ENCODE measurements at places on chromosomes 3 and 15.

- no peak for DNase-seq
Measured at GRCh38 chr3:98650971-98651779, 57.8 kb upstream of the CPOX start.

- no peak for DNase-seq
Measured at GRCh38 chr3:123688241-123688747, 103.4 kb upstream of the HACD2 start.

DNA sequence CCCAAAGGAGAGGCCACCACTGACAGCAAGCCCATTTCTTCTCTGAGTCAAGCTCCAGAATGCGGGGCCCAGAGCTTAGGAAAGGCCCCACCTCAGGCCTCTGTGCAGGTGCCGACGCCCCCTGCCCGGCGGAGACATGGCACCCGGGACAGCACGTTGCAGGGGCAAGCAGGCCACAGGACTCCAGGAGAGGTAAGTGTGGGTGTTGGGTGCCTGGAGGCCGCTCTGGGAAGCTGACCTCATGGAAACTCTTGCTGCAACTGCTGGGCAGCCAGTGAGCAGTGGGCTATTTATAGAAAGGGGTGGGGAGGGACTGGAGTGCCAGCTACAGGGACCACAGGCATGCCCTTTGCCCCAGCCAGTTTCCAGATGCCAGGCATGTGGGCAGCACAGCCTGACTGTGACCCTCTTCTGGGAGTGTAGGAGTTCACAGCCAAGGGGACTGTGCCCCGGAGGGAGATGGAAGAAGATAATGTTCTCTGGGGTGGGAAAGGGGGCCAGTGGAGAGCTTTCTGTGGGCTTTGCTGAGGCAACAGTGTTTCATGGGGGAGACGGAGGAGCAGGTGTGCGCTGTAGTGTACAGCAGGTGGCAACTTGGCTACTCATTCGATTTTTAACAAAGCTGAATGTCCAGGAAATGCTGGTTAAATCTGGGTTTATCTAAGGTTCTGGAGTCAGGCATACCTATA lies 23.7 kb downstream of the ALPK3 start:
- no peak for DNase-seq

DNA sequence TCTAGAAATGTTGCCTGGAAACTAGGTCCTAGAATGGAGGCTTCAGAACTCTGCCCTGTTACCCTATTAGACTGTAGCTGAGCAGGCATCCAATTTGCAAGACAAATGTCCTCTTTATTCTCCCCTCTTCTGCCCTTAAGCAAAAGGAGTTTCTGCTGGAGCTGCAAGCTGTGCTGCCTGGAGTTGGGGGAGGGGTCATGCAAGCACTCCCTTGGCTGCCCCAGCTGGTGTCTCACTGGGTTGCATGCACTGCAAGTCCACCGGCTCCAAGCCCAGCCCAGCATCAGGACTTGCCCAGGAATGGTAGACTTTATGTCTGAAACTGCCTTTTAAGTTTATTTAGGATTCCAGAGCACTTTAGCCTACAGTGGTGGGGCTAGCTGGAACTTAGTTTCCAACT lies 15.7 kb upstream of the RBP2 start:
- DNase-seq: no peak

DNA sequence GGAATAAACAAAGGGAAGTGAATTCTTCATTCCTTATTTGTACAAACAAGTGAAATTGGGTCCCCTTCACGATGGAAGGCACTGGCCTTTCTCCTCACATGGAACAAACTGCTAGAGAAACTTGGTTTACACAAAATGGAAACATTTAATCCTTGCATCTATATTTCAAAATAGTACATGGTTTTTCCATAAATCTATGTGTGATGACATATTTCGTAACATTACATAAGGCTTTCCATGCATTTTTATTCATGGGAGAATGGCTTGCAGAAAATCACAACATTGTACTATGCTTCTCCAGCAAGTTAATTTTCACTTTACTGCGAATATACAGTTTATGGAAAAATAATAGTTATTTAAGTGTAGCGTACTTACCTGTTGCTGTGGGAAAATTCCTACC lies 81.0 kb upstream of the CDIN1 start:
- DNase-seq: no peak

DNA sequence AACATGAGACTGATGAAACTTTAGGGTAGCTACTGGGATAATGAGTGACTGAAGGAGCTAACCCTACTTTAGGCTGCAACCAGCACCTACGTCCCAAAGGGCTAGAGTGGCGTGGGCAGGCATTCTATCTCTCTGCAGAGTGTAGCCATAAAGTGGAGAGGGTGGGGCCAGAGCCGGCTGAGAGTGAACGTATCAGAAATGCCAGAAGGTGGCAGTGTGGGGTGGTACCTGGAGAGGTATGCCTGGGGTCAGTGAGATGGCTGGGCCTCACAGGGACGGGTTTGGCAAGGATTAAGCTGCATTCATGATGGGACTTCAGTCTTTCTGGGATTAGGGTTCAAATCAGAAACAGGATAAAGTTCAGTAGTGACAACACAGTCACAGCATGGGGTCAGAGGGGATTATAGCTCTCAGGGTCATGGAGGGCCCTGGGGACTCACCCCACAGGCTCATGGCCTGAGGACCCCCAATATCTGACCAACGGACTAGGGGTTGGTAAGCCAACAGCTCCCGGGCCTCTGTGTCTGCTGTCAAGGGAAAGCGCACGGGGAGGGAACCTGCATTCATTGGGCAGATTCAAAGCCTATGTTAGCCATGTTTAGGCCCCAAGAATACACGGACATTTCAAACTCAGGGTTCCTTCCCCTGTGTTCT lies 86.5 kb upstream of the FOXB1 start:
- peak; percentile 40 for DNase-seq

GRCh38 chr15:47727676-47728075 lies 10.4 kb downstream of the SEMA6D start:
- no peak for DNase-seq

DNA sequence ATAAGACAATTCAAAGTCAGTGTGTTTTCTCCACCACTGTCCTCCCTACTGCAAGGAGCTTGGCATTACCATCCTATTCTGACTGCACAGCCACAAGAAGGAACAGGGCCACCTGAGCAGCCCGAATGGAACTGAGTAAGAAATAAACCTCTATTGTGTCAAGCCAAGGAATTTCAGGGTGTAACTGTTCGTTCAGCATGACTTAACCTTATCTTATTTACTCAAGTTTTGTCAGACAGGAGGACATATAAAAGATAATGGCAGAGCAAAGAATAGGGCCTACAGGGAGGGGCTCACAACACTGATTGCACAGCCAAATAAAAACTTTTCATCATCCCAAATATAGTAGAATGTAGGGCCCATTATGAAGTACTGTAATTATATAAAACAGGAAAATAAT lies 236.1 kb downstream of the NEK10 start:
- DNase-seq: no peak

DNA sequence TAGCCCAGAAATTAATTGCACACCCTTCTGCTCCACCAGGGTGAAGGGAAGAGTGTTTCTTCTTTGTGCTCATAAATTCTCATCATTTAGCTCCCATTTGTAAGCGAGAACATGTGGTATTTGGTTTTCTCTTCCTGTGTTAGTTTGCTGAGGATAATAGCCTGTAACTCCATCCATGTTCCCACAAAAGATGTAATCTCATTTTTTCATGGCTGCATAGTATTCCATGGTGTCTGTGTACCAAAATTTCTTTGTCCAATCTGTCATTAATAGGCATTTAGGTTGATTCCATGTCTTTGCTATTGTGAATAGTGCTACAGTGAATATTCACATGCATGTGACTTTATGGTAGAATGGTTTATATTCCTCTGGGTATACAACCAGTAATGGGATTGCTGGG lies 86.8 kb downstream of the DTWD1 start:
- no peak for DNase-seq

GRCh38 chr15:60835020-60835419 lies 356.1 kb upstream of the ICE2 start:
- no peak for DNase-seq

- no peak for DNase-seq
Measured at GRCh38 chr3:101913168-101913567, 63.9 kb downstream of the NFKBIZ start.

DNA sequence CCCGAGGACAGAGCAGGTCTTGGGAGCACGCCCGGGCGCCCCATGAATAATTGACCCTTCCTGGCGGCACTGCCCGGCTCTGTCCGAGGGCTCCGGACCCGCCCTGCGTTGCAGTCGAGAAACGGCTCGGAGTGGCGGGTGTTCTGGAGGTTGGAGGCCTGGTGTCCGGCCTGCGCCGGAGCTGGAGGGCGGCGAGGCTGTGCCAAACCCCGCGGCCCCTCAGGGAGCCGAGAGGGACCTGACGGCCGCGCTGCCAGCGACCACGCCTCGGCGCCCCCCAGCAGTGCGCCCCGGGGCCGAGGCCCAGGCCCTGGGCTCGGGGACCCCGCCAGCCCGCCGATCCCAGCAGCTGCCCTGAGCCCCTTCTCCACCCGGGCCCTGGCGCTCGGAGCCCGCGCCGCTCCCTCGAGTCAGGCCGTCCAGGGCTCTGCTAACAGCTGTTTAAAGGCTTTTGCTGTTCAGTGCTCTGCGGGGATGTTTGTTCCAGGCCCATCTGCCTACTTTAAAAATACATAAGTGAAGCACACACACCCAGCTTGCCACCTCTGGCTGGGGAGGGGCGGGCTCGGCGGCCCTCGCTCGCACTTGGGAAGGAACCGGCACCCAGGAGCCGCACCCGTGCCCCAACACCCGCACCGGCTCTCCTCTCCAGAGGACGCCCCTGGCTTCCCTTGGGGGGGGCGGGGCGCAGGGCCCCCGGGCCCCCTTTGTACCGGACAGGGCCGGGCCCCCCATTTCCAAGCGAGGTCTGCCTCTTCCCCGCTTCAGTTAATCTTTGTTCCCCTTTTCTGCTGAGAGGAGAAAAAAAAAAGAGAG lies 730 bp upstream of the ZNF710 start:
- no peak for DNase-seq

DNA sequence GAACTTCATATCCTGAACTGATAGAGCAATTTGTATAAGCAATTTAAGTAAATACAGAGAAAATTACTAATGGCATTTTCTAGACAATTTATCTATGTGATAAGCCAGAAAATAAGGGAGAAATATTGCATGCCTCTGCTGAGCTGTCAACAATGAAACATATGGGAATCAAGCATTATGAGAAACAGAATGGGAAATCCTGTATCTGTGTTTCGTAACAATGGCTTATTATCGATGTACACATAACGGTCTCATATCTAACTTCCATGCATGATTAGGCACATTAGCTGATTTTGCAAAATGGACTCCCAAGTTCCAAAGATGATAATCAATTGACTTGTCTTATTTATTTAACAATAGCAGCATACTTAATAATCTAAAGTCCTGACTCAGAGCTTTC lies 30.4 kb upstream of the KCNMB2 start:
- no peak for DNase-seq
